Mammary epithelial cell (primary cell): ENCODE measurements at places on chromosomes 7 and 10.
A peak's percentile ranks its signal among the peaks of the same experiment; 100 is the strongest.

DNA sequence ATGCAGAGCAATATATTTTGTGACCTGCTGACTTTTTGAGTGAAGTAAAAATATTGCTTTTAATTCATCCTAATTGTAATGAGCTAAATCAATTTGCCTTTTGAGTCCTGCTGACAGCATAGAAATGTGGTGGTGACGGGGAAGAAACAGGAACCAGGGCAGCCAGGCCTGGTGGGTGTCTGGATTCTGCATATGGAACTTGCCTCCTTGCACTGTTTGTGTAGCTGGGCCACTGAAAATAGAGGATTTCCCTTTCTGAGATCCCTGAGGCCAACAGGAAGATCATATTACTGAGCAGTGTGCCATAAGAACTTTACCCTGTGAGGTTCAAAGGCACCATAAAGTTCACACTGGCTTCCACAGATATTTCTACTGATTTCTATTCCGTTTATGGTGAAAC, 488.4 kb upstream of the AKR1E2 start:
- DNase-seq: no peak

DNA sequence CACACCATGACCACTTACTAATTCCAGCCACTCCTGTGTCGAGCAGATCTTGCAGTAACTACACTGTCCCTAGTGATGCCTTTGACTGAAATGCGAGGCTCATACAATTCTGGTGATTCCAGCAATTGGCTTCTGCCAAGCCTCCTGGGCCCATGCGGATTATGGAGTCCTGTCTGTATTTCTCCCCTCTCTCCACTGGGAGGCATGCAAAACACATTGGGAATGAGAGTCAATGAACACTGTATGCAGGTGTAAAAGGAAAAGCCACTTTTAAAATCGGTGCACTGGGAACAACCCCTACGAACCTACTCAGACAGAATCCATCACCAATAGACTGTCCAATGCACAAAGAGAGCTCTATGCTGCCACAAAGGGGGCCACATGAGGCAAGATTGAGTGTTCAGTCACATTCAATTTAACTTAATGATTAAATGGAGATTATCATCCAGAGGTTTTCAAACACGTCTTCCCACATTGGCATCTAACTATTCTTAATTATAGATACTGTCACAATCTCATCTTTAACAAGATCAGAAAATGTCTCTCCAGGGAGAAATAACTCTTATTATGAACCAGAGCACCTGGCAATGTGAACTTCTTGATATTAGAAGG, 550.6 kb downstream of the GLRX3 start:
- DNase-seq: no peak

DNA sequence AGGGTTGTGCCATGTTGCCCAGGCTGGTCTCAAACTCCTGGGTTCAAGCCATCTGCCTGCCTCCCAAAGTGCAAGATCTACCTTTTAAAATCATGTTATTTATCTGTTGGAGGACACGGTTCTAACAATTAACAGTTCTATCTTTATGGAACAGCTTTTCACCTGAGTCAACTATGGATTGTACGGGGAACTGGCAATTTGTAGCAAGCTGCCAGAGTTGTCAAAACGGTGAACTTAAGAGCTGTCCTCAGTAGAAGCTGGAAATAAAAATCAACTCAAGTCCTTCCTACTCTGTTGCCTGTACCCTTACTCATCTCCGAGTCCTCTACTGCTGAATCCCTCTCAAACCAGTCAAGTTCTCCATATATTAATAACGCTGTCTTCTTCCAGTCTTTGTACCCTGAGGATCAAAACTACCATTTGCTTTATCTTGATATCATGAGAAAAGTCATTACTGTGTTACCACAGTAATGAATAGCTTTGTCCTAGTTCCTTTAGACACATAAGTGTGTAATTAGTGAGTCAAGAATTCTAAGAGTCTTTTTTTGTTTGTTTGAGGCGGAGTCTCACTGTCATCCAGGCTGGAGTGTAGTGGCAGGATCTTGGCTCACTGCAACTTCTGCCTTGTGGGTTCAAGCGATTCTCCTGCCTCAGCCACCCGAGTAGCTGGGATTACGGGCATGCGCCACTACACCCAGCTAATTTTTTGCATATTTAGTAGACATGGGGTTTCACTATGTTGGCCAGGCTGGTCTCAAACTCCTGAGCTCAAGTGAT, 28.2 kb downstream of the HBP1 start:
- no peak for DNase-seq

DNA sequence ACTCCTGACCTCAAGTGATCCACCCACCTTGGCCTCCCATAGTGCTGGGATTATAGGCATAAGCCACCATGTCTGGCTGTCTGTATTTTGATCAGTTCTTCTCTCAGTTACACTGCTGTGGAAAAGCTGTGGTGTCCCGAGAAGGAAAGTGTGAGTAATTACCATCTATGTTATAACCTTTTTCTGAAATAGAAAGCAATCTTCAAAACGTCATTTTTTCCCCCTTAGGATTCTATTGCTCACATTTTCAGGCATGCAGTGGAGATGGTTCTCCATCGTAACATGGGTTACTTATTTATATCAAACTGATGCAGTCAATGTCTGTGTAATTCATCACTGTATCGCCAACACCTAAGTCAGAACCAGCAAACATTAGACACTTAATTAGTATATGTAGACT, 103.5 kb upstream of the FAM3C start:
- DNase-seq: no peak

DNA sequence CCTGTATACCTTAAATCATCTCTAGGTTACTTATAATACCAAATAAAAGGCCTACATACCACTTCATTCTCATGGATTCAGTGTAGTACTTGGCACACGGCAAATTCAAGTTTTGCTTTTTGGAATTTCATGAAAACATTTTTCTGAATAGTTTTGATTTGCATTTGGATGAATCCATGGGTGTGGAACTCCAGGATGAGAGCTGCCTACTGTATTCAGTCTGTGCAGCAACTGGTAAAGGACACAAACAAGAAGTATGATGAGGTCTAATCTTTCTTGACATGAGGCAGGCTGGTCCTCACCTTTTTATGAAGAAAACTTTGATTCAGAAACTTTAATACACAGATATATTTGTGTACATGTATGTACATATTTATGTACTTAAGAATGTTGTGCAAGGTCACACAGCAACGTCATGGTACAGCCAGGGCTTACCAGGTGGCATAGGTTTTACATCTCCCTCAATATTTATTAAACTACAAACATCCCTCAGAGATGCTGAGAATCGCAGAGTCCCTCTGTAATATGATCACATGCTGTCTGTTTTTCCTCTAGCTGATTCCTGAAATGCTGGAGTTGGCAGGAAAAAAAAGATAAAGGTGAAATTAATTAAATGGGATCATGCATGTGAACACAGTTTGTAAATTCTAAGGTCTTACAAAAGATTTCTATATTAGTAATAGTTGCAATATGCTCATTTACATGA, 239.6 kb downstream of the PRKG1 start:
- DNase-seq: no peak

DNA sequence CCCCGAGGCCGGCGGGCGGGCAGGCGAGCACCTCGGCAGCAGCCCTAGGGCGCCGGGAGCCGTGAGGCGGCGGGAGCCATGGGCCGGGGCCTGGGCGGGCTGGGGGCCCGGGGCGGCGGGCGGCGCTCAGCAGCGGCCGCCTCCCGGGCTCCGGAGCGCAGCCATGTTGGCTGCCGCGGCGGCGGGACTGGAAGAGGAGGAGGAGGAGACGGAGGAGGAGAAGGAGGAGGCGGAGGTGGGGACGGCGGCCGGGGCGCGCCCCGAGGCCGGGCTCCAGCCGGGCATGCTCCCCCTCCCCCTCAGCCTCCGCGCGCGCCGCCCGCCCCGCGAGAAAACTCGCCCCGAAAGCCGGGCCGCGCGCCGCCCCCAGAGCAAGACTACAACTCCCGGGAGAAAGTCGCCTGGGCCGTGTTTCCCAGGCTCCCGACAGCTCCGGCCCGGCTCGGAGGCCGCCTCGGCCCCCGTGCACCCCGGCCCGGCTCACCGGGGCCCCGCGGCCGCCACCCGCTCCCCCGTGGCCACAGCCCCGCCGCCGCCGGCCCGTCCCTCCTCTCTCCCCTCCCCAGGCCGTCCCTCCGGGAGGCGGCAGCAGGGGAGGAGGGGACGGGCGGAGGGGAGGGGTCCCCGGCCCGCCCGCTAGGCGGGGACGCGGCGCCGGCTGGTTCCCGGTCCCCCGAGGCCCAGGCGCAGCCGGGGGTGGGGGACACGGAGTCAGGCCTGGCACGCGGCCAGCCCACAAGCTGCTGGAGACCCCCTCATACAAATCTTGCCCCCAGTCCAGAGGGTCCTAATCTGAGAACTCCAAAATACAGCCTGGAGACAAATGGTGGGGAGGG, at the start of gene DLG5:
Gene DLG5 (minus strand): TSS at position 190 of the 836 bp plus-strand sequence. CDS start 235 bp downstream, outside the sequence.
- peak; percentile 42 for DNase-seq

GRCh38 chr10:24869354-24870015, 82.9 kb downstream of the PRTFDC1 start:
- peak; percentile 33 for DNase-seq

DNA sequence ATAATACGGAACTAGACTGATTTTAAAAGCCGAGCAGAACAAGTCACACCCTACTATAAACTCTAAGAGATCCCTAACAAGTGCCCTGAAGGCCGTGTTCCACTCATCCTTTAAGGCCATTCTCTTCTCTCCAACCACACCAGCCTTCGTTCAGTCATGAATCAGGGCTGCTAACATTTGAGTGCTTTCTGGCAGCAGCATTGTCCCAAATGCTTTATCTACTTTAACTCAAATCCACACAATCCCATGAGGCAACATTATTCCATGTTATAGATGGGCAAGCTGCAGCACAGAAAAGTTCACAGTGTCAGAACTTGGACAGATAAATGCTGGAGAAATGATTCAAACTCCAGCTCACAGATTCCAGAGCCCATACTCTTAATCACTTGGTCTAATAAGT, 73.5 kb downstream of the MALSU1 start:
- DNase-seq: no peak

DNA sequence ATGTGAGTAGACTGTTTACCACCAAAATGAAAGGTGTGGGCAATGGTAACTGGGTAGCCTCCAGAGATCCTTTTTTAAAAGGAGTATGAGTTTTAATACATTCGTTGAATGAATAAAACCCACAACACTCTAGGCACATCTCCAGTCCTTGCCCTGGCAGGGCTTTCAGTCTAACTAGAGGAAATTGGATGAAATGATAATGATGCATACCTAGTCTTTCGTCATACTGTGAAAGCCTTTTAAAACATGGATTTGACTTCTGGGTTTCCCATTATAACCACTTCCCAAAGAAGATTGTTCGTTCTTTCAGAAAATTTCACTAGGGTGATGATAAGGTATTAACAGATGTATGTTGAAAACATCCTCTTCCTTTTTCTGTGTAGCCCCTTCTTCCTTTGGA, 110.8 kb downstream of the REEP3 start:
- no peak for DNase-seq

GRCh38 chr10:95264227-95265051, 26.4 kb downstream of the PDLIM1 start:
- peak; percentile 94 for DNase-seq

GRCh38 chr10:132652446-132652845, 114.9 kb downstream of the INPP5A start:
- no peak for DNase-seq

GRCh38 chr7:114821030-114821900, 100.6 kb upstream of the MDFIC start:
- DNase-seq: no peak

GRCh38 chr7:112422842-112423496, 27.3 kb upstream of the IFRD1 start:
- DNase-seq: peak; percentile 90

- DNase-seq: no peak
These were observed 44.2 kb downstream of the DLD start for GRCh38 chr7:107934991-107935770.

GRCh38 chr7:140773104-140773503, 76.6 kb downstream of the NDUFB2 start:
- no peak for DNase-seq

DNA sequence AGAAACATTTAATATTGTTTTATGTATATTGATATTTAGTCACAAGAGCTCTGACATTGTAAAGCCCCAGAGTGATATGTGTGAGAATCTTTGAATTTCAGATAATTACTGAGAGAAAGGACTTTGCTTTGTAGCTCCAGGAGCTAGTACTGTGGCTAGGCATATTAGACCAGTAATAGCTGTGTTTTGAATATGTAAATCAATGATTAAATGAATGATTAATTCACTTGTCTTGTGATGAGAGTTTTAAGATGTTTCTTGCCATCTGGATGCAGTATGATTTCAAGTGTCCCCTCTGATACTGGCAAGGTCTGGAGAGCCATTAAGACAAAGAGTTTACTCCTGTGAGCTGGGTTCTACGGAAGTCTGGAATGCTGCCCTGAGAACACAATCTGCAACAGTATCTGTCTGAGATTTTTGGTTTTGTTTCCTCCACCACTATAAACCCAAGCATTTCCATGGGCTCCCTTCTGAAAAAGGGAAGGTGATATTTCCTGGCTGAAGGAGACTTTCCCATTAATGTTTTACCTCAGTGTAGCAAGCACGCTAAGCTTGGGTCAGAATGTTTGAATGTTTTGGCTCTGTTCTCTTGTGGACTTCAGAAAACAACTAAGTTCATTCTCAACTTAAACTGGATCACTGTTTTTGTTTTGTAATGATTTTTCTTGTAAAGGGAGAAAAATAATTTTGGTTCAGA, 61.3 kb upstream of the BICC1 start:
- no peak for DNase-seq

- no peak for DNase-seq
These were observed 47.0 kb downstream of the CDH23 start for GRCh38 chr10:71443676-71444075.

- DNase-seq: no peak
These were observed 78.4 kb downstream of the NXPH1 start for GRCh38 chr7:8511855-8512254.

GRCh38 chr10:8967061-8967460, 912.6 kb downstream of the GATA3 start:
- peak; percentile 47 for DNase-seq

DNA sequence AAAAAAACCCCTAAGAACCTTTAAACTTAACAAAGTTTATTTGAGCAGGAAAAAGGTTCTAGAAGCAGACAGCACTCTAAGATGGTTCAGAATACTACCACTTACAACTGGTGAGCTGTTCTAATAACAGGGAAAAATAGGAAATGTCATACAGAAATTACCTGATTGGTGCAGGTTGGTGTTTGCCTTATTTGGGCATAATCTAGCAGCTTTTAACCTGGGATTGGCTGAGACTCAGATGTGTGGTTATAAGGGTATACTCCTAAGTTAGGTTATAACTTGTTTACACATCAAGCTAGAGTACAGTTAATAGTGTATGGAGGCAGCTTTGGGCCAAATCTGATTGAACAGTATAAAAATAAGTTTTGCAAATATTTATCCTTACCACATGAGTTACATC, 59.8 kb downstream of the MAPK8 start:
- DNase-seq: peak; percentile 10

DNA sequence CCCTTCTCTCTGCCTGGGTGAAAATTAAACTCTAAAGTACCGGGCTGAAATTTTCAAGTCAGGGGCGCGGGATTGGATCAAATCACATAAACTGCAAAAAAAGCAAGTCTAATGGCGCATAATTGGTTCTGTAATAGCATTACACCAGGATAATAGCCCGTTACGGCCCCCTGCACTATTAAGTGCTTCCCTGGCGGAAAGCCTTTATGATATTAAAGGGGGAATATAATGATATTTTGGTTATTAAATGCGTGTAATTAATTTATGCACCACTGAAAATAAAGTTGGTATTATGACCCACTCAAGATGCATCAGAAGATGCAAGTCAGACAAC, 744 bp upstream of the DRGX start:
- DNase-seq: no peak

- no peak for DNase-seq
These were observed 81.4 kb downstream of the ZNF33B start for GRCh38 chr10:42556931-42557330.
